SK-MEL-5 (cell line): ENCODE measurements at places on chromosomes 11 and 22.

DNA sequence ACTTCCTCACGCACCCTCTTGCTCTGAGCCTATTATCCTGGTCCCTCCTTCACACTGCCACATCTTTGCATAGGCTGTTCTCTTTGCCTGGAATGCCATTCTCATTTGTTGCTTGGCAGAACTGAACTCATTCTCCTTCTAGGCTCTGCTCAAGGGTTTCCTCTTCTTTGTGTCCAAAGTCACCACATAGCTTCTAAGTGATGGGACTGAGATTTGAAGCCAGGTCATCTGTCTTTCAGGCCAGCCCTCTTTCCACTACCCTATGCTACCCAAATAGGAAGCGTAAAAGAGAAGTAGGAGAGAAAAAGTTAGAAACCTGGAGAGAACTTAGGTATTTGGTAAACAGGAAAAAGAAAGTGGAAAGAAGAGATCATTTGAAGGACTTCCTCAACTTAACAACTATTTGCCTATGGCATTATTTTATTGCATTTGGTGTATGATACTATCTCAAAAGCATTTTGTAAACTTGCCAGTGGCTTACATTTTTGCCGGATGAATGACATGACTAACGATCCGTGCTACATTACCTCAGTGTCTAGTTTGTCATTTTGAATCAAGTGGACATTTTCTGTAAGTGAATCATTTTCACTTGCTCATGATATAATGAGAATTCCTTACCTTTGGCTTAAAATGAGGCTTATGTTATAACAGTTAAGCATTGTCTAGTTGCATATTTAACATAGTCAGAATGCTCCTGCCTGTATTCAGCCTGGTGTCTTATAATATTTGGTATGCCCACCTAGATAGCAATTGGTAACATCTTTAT, 18.5 kb downstream of the NF2 start:
- DNase-seq: peak; percentile 55

DNA sequence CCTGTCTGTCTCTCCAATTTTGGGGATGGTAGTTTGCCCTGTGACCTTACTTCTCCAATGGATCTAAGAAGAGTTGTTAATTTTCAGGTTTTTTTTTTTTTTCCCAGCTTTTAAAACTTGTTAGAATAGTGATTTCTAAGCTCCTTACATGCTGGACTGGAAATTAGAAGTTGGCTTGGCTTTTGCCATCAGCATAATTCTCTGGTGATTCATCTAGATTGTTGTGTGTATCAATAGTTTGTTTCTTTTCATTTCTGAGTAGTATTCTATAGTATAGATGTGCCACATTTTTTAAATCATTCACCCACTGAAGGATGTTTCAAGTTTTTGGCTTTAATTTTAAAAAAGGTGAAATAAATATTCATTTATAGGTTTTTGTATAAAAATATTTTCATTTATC, 51.4 kb downstream of the ADAMTS15 start:
- DNase-seq: no peak

- DNase-seq: no peak
Observed at GRCh38 chr11:110196884-110197420, 99.5 kb downstream of the RDX start.

GRCh38 chr11:74702383-74703007, 28.7 kb downstream of the CHRDL2 start:
- peak; percentile 88 for DNase-seq

DNA sequence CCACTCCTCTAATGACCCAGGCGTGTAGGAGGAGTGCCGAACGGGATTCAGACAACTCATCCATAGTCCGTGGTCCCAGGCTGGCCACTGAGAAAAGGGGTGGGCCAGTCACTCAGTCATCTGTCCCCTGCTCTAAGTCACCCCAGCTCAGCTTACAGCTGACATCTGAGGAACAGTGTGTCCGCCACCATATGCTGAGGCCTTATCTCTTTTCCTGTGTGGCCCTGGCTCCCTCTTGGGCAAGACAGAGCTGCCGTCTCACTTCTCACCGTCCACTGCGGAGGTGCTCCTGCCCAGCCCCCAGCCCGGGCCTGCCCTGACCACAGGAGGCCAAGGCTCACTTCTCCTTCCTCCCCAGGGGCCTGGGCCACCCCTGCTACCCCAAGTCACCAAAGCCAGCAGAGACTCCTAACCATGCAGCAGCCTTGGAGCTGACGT, 6.8 kb downstream of the CCDC86 start:
- DNase-seq: no peak

GRCh38 chr11:46404476-46405017, 13.0 kb upstream of the CHRM4 start:
- no peak for DNase-seq

GRCh38 chr11:43567396-43567975, 113.1 kb upstream of the HSD17B12 start:
- peak; percentile 72 for DNase-seq

DNA sequence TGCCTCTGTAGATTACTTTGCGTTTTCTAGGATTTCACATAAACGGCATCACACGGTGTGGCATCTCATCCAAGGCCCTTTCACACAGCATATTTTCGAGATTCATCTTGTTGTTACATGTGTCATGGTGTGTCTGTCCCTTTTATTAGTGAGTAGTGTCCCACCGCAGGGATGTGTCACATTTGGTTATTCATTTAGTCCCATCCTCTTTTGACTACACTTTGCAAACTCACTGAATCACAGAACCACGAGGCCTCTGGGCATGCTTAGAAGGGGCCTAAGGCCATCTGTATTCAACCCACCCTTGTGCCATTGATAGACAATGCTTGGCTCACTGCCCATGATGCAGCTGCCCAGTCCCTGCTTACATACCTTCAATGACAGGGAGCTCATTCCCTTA, 4.2 kb upstream of the RAC2 start:
- DNase-seq: no peak
